ENCODE measurements at places on chromosomes 3 and 15.
A peak's percentile ranks its signal among the peaks of the same experiment; 100 is the strongest.

DNA sequence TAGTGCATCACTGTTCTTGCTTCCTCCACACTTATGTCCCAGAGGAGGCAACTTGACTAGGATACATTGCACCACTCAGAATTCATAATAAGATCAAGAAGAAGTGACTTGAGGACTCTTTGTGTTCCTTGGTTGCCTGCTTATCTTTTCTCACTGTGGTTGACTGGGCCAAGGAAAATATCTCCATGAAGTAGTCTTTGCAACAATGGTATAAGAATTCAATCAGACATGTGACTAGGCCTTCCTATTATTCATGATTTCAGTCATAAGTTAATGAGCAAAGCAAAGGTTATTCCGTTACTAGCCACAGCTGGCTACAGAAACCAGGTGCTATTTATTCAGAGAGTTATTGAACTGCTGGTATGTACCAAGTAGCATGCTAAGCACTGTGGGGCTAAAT, 359.3 kb downstream of the RORA start:
- no peak for DNase-seq

DNA sequence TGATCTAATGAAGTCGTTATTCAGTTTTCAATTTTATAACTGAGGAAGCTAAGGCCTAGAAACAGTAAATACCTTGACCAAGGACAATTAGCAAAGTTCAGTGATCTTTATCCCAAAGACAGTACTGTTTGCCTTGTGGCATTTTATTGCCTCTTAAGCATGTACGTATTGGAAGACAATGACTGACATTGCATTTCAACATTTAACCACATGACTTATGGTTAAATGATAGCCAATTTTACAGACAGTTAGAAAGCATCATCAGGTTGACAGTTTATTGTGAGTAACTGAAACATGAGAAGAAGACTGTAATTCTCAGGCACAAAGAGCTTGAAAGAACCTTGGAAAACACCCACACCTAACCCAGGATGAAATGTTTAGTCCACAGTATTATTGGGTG, 390.8 kb upstream of the ZNF385D start:
- no peak for DNase-seq

- DNase-seq = no peak
Observed at GRCh38 chr3:190108804-190109203, 11.9 kb downstream of the P3H2 start.

GRCh38 chr15:38168467-38169070, 84.1 kb upstream of the SPRED1 start:
- no peak for DNase-seq

GRCh38 chr15:52879145-52879544, 89.0 kb upstream of the ONECUT1 start:
- DNase-seq = no peak

GRCh38 chr15:69750253-69750652, 297.6 kb downstream of the RPLP1 start:
- no peak for DNase-seq

DNA sequence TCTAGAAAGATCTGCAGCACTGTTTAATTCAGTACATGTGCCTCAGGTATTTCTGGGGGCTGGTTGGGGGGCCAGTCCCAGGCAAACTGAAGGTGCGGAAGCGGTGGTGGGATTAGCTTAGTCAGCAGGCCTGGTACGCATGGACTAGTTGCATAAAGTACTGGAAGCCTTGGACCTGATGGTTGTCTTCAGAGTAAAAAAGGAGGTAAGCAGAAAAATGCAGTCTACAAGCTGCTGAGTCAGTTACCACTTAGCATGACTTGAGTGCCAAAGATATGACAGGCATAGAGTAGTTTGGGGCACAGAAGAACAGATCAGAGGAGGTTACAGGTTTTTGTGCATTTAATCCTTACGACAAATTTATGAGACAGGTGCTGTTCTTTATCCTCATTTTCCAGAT, 19.9 kb upstream of the GOLGA8J start:
- no peak for DNase-seq

DNA sequence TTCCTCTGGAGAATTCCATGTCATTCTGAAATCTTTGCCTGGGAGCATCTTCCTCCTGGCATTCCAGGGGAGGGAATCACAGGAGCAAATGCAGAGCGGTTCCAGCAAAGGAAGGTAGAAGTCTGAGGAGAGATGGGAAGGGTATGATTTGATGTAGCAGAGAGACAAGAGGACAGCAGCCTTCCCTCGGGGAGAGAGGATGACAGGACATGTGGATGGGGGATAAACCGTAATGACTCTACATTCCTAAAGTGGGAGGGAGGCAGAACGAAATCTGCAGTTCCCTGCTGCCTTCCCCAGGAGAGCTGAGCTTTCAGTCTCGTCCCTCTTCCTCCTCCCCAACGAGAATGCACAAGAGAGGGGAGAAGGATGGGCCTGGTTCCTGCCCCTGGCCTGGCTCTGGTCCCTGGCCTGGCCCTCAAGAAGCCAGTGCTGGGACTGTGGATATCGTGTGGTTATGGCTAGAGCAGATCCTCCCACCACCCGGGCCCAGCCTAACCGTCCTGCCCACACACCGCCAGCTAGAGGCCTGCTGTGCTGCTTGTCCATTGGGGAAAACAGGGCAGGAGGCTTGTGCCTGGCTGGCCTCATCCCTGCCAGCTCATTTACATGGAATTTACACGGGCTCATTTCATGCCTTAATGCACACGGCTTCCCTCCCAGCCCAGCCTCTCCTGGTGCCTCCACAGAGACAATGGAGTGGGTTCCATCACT, 26.6 kb downstream of the SEMA7A start:
- no peak for DNase-seq

DNA sequence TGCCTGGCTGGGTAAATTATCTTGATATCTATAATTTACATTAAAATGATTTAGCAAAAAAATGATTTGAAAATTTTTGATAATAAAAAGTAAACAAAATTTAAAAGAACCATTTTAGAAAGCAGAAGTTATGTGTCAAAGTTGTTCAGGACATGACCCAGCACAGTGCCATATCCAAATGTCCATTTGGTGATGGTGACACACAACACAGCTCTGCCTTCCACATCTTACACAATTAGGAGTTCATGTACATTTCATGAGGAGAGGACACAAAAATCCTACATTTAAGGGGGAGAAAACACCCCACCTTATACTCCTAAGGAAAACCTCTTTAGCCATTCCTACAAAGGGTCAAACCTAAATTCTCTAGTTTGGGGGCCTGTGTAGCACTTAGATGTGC, 10.7 kb upstream of the UBE2E1 start:
- DNase-seq = no peak

DNA sequence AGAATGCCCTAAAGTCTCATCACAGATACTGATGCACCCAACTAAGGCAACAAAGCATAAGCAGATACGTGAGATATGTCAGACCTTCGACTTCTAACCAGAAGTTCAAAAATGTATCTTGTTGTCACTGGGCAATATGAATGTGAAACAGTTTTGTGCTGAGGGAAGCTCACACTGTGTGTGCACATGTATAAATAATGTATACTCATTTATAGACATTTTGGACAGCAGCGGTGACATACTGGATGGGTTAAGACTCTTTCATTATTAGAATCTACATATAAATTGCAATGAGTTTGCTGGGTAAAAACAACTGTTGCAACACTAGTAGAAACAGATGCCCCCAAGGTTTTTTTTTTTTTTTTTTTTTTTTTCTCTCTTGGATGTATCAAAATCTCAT, 37.9 kb downstream of the TIGIT start:
- no peak for DNase-seq

- peak; percentile 29 for DNase-seq
Observed at GRCh38 chr3:42979044-42979972, at the start of gene GASK1A. Gene GASK1A, plus strand, starts transcription at chr3:42979311. Its CDS starts 332 bp downstream, at chr3:42979643.

DNA sequence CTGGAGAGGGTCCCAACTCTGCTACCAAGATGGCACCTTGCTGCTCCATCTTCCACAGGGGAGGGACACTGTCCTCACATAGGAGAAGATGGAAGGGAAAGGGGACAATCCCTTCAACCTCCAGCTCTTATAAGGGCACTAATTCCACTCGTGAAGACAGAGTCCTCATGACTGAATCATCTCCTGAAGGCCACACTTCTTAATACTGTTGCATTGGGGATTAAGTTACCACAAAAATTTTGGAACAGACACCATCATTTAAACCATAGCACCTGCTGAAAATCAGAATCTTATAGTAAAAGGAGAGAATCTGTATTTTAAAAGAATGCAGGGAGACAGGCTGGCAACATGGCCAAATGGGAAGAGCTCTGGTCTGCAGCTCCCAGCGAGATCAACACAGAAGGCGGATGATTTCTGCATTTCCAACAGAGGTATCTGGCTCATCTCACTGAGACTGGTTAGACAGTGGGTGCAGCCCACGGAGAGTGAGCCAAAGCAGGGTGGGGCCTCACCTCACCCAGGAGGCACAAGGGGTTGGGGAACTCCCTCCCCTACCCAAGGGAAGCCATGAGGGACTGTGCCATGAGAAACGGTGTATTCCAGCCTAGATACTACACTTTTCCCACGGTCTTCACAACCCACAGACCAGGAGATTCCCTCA, 69.4 kb upstream of the LIPC start:
- DNase-seq = no peak

DNA sequence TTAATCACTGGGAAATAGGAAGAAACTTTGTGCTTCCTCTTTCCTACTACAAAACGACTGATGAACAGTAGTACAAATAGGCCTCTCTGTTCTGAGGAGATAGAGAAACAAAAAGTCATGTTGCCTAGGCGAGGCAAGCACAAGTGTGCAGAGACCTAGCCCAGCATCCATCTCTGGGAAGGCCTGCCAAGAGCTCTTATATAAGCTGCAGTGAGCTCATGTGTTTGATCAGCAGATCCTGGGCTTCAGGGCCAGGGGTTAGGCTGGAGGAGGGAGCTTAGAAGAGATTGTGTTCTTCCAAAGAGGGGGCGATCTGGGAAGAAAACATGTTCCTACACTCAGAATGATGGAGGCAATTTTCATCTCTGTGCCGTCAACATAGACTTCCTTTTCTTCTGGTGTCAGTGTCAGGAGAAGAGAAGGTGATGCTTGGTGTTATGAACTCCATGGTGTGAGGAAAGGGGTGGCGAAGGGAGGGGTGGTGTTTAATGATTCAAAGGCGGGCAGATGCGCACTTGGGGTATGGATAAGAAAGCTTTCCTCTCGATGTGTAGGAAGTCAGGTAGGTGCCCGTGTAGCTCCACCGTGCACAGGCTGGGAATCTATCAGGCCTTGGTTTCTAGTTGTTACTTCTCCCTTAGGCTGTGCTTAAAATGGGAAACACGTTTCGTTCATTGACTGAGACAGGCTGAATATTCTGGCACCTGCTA, 29.5 kb upstream of the ETV5 start:
- no peak for DNase-seq

DNA sequence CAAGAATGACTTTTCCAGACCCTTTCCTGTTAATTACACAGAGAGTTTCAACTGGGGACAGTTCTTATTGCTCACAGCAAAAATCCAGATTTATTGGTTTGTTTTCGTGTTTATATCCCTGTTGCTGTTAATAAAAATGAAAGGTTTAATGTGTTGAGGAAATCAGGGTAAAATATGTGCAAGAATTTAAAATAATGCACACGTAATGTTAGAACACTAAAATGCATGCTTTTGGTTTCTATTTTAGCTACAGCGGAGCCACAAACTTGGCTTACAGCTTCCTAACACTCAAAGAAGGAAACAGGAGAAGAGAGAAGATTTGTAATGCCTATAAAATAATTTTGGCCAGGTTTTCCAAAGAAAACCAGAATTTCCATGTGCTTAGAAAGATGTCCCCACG, 62.7 kb downstream of the CASR start:
- DNase-seq = no peak

GRCh38 chr3:133831966-133832801, 26.6 kb downstream of the SRPRB start:
- DNase-seq = no peak

GRCh38 chr3:111944372-111944771, 34.5 kb upstream of the ABHD10 start:
- DNase-seq = no peak

DNA sequence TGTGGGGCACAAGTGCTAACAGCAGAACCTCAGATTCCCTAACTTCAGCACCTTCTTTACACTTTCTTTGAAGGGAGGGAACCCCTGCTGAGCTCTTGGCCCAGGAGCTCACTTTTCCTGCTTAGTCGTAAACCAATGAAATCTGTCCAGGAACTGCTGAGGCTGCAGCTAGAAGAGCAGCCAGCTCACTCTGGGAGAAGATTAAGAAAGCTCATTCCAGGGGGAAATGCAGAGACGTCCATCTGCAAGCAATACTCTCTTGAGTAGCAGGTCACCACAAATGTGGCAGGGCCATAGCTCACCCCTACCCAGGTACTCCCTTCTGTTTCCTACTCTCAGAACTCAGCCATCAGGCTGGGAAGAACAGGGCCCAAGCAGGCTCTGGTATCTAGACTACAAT, 103.3 kb downstream of the WDR76 start:
- no peak for DNase-seq

DNA sequence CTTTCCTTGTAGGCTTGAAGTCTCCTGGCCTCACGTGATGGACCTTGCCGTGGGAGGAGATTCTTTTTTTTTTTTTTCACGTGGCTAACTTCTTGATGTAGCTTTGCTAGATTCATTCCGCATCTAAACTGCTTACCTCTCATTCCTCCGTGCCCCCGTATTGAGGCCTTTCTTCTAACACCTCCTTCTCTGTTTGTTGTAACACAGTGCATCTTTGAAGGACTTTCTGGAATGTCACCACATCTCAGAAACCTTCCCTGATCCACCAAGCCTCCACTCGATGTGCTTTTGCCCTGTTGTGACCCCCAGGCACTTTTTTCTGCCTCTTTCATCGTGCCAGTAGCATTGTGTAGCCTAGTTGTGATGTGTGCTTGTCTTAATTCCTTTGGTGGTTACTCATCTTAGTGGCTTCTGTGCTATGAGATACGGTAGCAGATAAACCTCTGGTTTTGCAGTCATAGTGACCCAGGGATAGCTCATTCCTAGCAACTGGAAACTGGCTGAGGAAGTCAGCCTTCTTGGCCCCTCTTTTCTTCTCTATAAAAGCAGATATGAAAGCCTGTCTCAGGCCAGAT, 1.6 kb upstream of the BNC1 start:
- no peak for DNase-seq

GRCh38 chr15:63344731-63345390, 36.8 kb downstream of the CA12 start:
- DNase-seq = no peak

DNA sequence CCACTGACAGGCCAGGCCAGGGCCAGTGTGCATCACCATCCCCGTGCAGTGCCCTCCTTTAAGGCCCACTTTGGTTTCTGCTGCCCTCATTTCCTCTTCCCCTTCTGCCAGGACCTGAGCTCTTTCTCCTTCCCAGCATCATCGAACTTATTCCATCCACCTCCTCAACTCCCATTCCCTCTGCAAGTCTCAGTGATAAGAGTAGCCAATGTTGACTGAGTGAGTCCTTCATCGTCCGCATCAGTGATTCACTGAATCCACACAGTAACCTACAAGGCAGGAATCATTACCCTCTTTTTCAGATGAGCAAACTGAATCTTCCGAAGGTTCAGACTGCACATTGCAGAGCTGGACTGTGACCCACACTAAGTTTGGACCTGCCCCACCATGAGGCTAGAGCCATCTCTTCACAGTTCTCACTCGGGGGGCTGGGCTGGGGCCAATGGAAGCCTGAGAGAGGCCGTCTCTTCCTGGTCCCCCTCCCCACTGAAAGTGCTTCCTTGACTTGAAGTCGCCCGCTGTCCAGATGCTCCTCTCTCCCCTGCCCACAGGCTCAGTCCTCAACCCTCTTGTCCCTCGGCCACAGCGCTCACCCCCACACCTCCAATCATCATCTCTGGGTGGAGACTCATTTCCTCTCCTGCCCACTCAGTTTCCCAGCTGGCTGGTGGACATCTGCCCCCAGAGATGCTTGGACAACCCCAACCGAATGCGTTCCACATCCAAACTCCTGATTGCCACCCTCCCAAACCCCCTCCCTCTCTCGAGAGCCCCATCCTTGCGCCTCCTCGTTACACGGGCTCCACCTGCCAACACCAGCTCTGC, 15.2 kb upstream of the ANPEP start:
- DNase-seq = no peak

GRCh38 chr3:196050597-196050996, 31.3 kb downstream of the TFRC start:
- no peak for DNase-seq
